ENCODE measurements at places on chromosomes 6 and 20. TPM values are rescaled to one million over a fixed set of nuclear protein-coding genes. Genes with fewer than 3 reads are reported as not detected.

The DEFB132 gene
- total RNA-seq, result not detected

The SSTR4 gene
- not detected for total RNA-seq

The ETV7 gene
- 0.15 TPM for total RNA-seq

The PLAGL1 gene
- total RNA-seq, result 32.3 TPM

The C20orf96 gene
- 3.0 TPM for total RNA-seq

The HCRTR2 gene
- total RNA-seq, result not detected

The SLC4A11 gene
- 2.8 TPM for total RNA-seq

The GGTLC1 gene
- total RNA-seq, result not detected

The CALHM6 gene
- total RNA-seq, result 0.71 TPM

The SOD2 gene
- total RNA-seq, result 89.2 TPM

The GABRR1 gene
- not detected for total RNA-seq

The SCRT2 gene
- total RNA-seq, result not detected

The HLA-DPB1 gene
- 2.1 TPM for total RNA-seq

The FAXC gene
- total RNA-seq, result 1.4 TPM

The GPR63 gene
- 1.4 TPM for total RNA-seq

The MRPS26 gene
- total RNA-seq, result 31.7 TPM

The MAP7 gene
- total RNA-seq, result 0.34 TPM

The BHLHE23 gene
- total RNA-seq, result not detected

The GPX6 gene
- not detected for total RNA-seq

The EPHA7 gene
- total RNA-seq, result not detected

The MUCL3 gene
- not detected for total RNA-seq

The MLN gene
- not detected for total RNA-seq

The LZTS3 gene
- 2.7 TPM for total RNA-seq

The OPRM1 gene
- not detected for total RNA-seq

The ZSCAN16 gene
- total RNA-seq, result 1.1 TPM

The FOXC1 gene
- total RNA-seq, result 17.8 TPM

The TRAPPC3L gene
- total RNA-seq, result 0.30 TPM

The KHDC1L gene
- total RNA-seq, result not detected

The MOG gene
- total RNA-seq, result not detected

The SLC32A1 gene
- total RNA-seq, result not detected

The SDC4 gene
- 130 TPM for total RNA-seq

The GPR6 gene
- total RNA-seq, result not detected

The FAM83C gene
- not detected for total RNA-seq

The PLEKHG1 gene
- total RNA-seq, result not detected

The EPB41L1 gene
- 47.4 TPM for total RNA-seq

The SLCO4A1 gene
- 6.3 TPM for total RNA-seq

The MYT1 gene
- total RNA-seq, result not detected

The MRAP2 gene
- total RNA-seq, result 0.07 TPM

The PRICKLE4 gene
- total RNA-seq, result not detected

The MATN4 gene
- not detected for total RNA-seq

The TP53TG5 gene
- not detected for total RNA-seq

The HLA-DQB1 gene
- not detected for total RNA-seq

The DZANK1 gene
- 1.5 TPM for total RNA-seq

The PCSK2 gene
- not detected for total RNA-seq

The RRAGD gene
- not detected for total RNA-seq

The CDK5RAP1 gene
- total RNA-seq, result 28.9 TPM

The FRK gene
- total RNA-seq, result 0.03 TPM

The C6orf58 gene
- not detected for total RNA-seq

The PXDC1 gene
- 71.1 TPM for total RNA-seq

The ZNF318 gene
- total RNA-seq, result 12.6 TPM

Measured in HFFc6 (cell line).